ENCODE measurements at places on chromosomes 5 and 9.

- DNase-seq: no peak
Measured at GRCh38 chr5:151775025-151775606, 3.4 kb downstream of the G3BP1 start.

DNA sequence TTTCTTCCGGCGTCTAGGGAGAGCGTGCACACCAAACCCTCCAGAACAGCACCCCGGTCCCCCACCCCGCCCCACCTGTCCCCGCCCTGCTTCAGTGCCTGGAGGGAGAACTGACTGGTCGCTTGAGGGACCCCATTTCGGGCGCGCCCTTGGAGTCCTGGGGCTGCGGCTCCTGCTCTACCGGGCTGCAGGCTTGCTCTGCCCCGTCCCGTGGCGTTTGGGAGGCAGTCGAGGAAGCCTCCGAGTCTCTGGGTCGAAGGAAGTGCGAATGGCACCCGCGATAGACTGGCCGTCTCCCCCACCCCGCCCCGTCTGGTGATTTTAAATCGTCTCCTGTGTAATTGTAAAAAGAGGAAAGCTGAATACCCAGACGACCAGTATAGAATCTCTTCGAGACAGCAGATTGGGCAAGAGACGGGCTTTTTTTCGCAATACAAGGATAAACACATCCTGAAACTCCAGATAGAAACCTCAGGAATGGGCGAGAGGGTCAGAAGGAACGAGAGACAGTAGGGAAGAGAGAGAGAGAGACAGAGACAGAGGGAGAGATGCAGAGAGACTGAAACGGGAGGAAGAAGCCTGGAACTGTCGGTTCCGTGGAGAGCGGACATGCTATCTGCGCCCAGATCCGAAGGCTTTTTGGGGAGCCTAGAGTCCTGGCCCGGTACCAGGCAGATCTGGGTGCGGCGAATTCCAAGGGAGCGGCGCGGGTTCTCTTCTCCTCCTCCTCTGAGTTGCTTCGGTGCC, 9.9 kb downstream of the PRDM6 start:
- no peak for DNase-seq

- peak; percentile 29 for DNase-seq
Measured at GRCh38 chr9:109574061-109574882, 76.2 kb upstream of the PTPN3 start.

GRCh38 chr5:6715758-6716628, 2.8 kb downstream of the TENT4A start:
- DNase-seq: no peak

GRCh38 chr5:159400476-159400875, 70.2 kb upstream of the IL12B start:
- DNase-seq: no peak

DNA sequence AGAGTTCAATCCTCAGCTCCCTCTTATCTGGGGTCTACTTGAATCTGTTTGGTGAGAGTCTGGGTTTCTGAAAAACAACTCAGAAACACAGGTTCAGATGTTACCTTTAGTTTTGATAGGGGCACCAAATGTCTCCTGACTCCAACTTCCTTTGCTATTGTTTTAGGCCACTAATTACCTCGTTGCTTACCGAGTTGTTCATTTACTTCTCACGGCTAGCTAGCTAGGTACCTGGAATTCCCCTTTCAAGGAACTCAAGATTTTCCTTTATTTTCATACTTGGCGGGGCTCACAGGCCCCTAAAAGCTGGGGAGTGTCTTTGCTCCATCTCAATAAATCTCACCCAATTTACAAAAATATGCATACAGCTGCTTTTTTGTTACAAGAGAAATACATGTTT, 111.4 kb downstream of the SLC28A3 start:
- DNase-seq: no peak

- peak; percentile 17 for DNase-seq
Measured at GRCh38 chr5:24633715-24634325, 11.0 kb downstream of the CDH10 start.

DNA sequence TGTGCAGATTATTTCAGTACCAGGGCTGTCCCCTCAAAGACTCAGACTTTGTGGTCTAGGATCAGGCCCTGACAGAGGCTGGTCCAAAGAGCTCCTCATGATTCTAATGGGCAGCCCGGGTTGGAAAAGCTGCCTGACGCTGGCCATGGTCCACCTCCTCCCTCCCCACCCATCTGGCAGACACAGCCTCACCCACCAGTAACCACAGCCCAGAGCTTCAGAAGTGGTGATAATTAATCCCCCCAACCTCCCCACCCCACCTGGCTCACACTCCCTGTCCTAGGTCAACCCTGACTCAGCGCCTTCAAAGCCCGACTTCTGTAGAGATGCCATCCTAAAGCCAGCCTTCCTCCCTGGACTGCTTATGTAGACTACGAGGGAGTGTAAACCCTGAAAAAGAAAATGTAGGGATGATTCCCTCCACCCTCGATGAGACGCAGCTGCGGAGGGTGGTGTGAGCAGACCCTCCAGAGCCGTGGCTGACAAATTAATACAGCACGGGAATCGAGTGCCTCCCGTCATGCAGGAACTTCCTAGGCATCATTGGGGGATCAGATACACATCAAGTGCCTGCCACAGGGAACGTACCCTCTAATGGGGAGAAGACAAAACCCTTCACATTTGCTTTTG, 7.0 kb downstream of the UBE2QL1 start:
- DNase-seq: no peak

GRCh38 chr9:72612449-72612848, 91.0 kb downstream of the TMC1 start:
- no peak for DNase-seq

GRCh38 chr5:17224858-17225511, 7.6 kb downstream of the BASP1 start:
- no peak for DNase-seq
